ENCODE measurements at places on chromosomes 5 and 9. TPM values are rescaled to one million over a fixed set of nuclear protein-coding genes. Genes with fewer than 3 reads are reported as not detected.

The SPINK6 gene
- not detected for total RNA-seq

The OR1Q1 gene
- total RNA-seq: not detected

The NME5 gene
- 1.7 TPM for total RNA-seq

The ADAMTS19 gene
- not detected for total RNA-seq

The SLC35D2 gene
- total RNA-seq: 25.5 TPM

The ACTBL2 gene
- total RNA-seq: under 0.01 TPM

The NEUROG1 gene
- total RNA-seq: not detected

The SIT1 gene
- not detected for total RNA-seq

The SLC6A19 gene
- total RNA-seq: not detected

The TEX48 gene
- not detected for total RNA-seq

The QRFP gene
- not detected for total RNA-seq

The TRIP13 gene
- total RNA-seq: 25.1 TPM

The NUTM2G gene
- total RNA-seq: not detected

The GRXCR2 gene
- total RNA-seq: not detected

The ZNF462 gene
- total RNA-seq: 6.8 TPM

The MORN5 gene
- 0.49 TPM for total RNA-seq

The KIF20A gene
- 43.3 TPM for total RNA-seq

The PDE6A gene
- 0.06 TPM for total RNA-seq

The ADRA1B gene
- total RNA-seq: under 0.01 TPM

The TMED9 gene
- total RNA-seq: 228 TPM
